Skin of body (tissue), 3 donors: ENCODE measurements at places on chromosomes 6 and 20. TPM values are rescaled to one million over a fixed set of nuclear protein-coding genes. Genes with fewer than 3 reads are reported as not detected.

DNA sequence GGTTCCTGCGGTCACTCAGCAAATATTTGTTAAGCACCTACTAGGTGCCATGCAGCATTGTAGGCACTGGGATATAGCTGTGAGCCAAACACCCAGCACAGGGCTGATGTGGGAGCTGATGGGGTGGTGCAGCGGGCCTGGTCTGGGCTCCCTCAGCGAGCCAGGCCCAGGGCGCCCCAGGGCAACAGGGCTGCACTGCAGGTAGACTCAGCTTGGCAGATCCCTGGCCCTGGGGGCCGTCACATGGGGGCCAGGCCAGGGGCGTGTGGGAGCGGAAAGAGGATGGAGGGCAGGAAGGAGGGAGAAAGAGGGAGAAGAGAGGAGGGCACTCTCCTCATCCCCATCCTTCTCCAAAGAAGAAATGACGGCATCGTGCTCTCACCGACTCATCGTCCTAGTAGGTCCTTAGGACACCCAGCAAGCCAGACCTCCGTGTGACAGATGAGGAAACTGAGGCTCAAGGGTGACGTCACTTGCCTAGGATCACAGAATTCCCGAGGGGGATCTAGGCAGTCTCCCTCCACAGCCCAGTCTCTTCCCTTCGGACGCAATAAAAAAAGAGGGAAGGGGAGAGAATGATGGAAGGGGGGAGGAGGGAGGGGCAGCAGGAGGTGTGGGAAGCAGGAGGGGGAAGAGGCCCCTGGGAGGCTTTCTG lies 53.3 kb downstream of the RBM38 start:
- no peak for DNase-seq

Gene TXNDC5
- 136 TPM for total RNA-seq

DNA sequence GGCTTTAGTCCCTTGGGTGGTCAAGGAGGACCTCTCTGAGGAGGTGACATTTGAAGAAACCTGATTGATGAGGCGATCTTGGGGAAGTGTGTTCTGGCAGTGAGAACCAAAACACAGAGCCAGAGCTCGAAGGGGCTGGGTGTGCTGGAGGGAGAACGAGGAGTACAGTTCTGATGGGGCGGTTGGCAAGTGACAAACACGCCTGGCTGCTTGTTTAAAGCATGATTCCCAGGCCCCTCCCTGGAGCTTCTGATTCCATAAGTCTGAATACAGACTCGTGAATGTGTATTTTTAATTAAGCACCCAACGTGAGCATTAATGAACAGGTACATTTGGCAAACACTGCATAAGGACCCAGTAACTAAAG lies 886 bp upstream of the NFATC2 start:
- DNase-seq = no peak

GRCh38 chr20:3749689-3750531 lies 17.4 kb downstream of the HSPA12B start:
- no peak for DNase-seq

DNA sequence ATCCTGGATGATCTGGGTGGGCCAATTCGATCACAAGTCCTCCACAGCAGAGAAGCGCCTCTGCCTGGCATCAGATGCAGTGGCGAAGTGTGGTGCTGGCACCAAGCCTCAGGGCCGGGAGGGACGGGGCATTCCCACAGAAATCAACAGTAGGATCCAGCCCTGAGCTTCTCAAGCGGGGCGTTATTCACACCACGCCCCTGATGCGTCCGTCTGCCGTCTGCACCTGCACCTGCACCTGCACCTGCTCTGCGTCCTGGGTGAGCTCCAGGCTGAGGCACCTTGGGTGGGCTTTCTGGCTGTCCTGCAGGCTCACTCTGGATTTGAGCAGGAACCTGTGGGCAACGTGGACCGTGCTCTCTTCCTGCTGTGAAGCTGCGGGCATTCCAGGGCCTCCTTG lies 13.8 kb upstream of the NTSR1 start:
- DNase-seq = no peak

DNA sequence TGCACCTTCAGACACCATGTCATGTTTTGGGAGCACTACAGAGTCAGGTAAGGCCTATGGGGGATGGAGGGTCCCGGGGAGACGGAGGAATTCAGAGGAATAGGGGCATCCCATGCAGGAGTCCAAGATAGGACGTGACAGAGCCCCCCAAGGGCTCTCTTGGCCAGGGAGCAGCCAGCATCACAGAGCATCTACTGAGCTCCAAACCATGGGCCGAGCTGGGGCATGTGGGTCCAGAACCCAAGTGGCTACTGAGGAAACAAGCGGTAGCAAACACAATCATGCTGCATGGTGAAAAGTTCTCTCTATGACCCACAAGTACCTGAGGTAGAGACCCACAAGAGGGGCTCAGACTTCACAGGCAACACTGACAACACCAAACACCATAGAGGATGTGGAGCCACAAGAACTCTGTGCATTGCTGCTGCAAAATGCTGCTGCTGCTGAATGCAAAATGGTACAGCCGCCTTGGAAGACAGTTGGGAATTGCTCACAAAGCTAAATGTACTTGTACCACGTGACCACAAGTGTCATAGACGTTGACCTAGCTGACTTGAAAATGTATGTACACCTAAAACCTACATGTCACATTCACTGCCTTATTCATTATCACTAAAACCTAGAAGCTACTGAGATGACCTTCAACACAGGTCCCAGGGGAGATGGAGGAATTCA lies 33.4 kb upstream of the MAS1L start:
- DNase-seq = no peak
